Cardiac muscle cell (in vitro differentiated cells and primary cell): ENCODE measurements at places on chromosomes 13 and 19.

GRCh38 chr19:16023146-16023915 lies 53.0 kb upstream of the TPM4 start:
- DNase-seq, result no peak

- no peak for DNase-seq
Observed at GRCh38 chr19:1363599-1363998, 20.1 kb upstream of the NDUFS7 start.

- peak; percentile 86 for DNase-seq
Observed at GRCh38 chr13:44710576-44710975, 134.4 kb upstream of the TSC22D1 start.

DNA sequence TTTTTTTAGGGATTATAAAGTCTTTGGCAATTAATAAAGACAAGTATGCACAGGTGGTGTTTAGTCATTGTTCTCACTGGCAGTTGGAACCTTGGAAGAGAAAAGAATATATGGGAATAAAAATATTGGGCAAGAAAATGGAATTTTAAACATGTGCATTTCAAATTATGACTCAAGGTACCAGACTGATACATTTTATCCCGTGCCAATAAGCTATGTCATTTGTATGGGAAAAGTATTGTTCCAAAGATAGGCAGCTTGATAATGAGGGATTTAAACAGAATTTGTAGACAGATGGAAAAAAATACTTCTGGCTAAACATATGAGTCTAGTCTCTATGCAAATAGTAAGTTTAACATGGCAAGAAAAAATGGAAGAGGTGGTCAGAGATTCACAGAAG lies 169.5 kb upstream of the UFM1 start:
- DNase-seq, result peak; percentile 46

GRCh38 chr19:5587071-5587455 lies 19.3 kb upstream of the TINCR start:
- no peak for DNase-seq

- DNase-seq, result no peak
Observed at GRCh38 chr19:12163826-12164225, 930 bp downstream of the ZNF136 start.

DNA sequence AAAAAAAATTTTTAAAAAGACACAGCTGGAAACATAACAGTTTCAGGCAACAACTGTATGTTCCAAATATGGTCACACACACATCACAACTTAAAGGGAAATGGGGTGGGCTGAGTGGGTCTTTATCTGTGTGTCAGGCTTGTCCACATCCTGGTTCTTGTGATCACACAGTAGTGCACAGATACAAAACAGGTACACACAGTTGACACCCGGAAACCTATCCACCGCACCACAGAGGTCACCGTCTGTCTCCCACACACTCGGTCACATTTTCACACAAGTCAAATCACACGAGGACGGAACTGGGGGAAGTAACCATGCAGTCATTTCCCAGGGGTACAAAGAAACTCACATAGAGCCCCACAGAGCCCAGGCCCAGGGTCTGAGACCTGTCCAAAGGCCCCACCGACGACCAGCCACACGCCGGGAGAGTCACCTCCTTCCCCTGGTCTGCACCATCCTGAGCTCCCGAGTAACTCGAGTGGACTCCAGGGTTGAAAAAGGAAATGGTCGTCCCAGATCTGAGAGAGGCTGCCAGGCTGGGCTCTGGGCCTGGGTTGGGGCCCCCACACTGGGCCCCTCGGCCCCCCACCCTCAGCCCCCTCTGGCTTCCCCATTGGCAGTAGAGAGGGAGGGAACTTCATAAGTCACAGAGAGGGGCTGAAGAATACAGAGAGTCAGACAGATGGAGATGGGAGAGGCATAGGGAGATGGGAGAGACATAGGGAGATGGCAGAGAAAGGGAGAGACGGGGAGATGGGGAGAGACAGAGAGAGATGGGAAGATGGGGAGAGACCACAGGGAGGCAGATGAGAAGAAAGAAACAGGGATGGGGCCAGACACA lies 1.3 kb upstream of the PPAN start:
- no peak for DNase-seq

GRCh38 chr13:72953391-72953965 lies 105.3 kb upstream of the KLF5 start:
- no peak for DNase-seq

DNA sequence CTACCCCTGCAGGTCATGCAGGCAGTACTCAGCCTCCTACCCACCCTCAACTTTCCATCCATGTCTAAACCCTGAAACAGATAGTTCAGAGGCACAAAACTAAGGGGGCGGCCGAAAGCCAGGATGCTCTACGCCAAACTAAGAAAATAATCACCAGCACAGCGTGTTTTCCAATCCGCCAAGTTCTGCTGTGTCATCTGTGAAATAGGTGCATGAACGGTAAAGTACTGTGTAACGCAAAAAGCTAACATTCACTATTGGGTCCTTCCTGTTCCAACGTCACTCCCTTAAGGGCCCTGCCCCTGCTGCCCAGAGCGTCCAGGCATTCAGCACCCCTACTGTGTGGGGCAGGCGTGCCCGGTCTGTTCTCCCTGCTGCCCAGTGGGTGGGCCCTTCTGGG lies 12.2 kb upstream of the TIMM44 start:
- no peak for DNase-seq

GRCh38 chr13:98989469-98990235 lies 11.8 kb upstream of the DOCK9 start:
- DNase-seq, result no peak

DNA sequence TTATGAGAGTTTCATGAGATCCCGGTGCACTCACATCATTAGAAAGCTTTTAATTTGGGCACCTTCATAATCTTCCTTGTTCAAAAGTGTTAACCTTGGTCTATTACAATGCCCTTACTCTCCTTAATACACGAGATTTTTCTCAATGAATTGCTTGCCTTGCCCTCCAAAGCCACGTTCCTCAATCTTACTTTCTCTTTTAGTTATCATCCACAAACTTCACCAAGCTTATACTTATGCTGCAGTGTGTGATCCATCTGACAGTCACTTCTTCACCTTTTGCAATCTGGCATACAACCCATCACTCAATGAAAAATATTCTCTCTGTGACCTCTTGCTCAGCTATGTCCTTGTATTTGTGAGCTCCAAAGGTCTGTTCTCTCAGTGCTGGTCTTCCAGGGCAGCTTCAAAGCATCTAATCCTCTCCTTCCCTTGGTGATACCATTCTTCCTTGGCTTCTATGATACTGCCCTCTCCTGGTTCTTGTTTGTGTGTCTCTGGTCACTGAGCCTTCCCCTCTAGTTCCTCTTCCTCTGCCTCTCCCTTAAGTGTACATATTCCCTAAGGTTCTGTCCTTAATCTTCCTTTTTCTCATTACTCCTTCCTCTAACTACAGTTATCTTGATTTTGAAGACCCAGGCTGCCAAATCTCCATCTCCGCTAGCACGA lies 202.2 kb upstream of the STARD13 start:
- peak; percentile 68 for DNase-seq

DNA sequence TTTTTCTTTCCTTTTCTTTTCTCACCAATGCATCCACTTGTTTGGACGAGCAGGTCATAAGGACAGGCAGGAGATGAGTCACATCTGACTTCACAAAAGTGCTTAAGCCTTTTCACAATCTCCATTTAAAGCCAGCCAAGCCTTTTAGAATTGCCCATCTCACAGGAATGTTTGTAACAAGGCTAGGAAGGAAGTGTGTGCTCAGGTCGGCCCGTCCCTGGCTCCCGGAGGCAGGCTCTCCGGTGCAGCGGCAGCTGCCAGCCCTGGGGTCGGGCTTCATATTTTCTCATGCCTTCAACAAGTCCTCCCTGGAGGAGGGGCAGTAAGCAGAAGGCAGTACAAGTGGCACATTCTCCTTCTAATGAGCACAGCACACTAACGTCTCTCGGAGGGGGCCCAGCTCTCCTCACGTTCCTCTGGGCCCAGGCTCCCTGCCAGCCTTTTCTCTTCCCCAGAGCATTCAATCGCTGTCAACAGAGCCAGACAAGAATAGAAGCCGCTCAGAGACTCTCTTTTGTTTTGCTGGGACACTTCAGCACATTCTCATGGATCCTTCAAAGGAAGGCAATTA lies 180.5 kb downstream of the COL4A1 start:
- DNase-seq, result peak; percentile 70

DNA sequence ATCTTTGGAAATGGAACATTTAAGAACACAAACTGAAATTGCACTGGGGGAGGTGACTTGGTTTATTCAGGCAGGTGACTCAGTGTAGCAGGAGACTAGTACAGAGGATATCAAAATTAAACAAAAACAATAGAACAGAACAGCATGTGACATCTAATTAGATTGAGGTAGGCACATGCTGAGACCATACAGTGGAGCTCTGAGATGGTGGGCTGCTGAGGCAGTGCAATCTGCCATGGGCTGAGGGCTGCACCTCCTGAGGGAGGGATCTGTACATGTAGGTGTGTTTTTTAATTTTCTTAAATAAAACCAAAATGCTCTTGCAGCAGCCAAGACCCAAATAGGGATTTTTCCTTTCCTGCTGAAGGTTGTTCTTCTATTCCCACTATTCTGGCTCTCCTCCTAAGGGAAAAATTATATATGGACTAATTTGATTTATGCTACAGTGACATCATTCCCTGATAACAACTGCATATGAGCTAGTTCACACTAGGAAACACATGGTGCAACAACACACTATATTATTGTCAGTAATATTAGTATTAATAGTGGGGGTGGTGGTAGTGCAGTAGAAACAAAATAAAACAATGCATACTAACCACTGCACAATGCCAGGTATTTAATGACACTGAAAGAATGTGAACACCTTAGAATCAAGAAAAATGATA lies 48.0 kb downstream of the LNX2 start:
- no peak for DNase-seq

GRCh38 chr19:10211061-10211460 lies 16.3 kb upstream of the DNMT1 start:
- DNase-seq, result no peak

DNA sequence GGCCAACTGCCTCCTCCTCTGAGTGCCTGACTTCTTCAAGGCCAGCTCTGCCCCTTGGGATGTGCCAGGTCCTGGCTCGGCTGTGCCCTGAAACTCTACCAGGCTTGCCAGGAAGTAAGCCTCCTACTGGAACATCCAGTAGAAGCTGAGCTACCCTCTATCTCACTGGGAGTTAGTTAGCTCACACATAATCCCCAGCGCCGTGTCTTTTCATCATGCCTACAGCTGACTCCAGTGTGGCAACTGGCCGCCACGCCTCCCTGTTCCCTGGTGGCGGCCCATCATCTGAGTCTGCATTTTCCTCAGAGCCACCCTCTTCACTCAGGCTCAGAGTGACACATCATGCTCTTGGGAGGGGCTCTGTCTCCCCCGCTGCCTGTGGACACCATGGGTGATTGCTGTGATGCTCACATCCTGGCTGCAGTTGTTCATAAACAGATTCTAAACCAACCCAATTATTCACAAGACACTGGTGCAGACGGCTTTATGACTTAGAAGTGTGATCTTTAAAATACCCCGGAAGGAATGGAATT lies 131.9 kb upstream of the IRS2 start:
- DNase-seq, result no peak

GRCh38 chr19:6717036-6717435 lies 3.4 kb downstream of the C3 start:
- DNase-seq, result no peak

DNA sequence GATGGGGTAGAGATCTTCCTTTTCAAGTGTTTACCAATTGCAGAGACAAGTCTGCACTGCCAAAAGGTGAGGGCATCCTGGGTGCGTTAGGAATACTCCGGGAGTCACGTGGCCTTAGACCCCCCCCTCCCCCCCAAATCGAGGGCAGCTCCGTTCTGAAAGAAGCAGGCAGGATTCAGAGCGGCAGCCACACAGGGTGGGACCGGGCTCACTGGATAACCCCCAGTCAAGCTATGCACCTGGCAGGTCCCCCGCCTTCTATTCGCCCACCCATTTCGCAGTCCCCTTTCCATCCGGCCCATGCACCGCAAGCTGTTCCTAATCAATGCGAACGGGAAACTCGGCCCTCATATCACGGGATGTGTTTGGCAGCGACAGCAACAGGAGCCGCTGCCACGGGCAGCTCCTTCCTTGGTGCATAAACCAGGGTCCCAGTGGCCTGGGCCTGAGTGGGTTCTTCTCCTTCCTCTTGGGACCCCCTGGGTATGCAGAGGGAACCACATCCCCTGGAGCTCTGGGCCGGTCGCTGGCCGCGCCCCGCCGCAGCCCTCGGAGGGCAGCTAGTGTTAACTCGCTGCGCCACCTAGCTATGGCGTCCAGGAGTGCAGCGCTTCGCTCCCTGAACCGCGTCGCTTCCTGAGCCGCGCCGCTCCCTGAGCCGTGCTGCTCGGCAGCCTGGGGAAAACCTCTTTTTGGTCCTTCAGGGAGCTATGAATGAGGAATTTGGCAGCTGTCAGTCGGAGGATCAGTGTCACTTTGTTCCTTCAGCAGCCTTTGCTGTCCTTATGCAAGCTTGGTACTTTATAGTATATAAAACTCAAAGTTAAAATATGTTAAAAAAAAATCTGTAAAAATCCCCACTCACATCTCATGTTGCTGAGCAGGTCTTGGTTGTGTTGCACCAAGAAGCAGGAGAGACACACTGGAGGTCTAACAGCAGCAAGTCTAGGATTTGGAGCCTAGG lies 41.4 kb downstream of the LYL1 start:
- peak; percentile 82 for DNase-seq

DNA sequence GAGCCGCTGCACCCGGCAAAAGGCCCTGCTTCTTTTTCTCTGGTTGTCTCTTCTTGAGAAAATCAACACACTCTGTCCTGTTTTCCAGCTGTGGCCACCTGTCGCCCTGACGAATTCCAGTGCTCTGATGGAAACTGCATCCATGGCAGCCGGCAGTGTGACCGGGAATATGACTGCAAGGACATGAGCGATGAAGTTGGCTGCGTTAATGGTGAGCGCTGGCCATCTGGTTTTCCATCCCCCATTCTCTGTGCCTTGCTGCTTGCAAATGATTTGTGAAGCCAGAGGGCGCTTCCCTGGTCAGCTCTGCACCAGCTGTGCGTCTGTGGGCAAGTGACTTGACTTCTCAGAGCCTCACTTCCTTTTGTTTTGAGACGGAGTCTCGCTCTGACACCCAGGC lies 17.2 kb downstream of the LDLR start:
- no peak for DNase-seq

DNA sequence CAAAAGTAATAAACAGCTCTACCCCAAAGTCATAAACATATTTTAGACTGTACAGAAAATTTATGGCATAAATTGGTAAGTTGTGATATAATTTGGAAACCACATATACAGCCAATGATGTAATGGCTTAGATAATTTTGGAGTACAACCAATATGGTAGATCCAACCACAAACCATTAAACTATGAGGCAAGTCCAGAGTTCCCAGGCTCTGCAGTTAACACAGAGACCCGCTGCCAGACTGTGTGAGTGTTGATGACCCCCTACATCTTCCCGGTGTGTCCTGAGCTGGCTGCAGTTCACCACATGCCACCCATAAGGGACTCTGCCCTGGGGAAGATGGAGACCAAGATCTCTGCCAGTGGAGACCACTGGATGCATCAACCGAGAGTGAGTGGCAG lies 9.9 kb upstream of the SERPINE3 start:
- no peak for DNase-seq

DNA sequence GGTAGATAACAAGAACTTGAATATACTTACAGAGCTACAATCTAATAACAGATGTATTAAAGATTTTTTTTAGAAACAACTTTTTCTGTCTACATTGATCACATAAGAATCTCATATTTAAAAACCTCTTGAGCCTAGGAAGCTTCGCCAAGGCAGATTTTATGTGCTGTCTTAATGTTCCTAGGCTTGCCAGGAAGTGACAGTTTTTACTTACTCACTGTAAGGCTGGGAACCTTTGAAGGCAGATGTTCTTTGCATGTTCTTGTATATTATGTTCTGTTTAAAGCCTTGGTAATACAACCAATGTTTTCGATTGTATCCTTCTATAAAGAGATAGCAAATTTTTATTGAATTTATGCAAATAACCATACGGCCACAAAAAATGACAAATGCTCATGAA lies 492.7 kb downstream of the GPC5 start:
- DNase-seq, result no peak

- DNase-seq, result no peak
Observed at GRCh38 chr13:98919566-98919965, 58.3 kb downstream of the DOCK9 start.
